IPS DF 6.9 (cell line): ENCODE measurements at places on chromosomes 11 and 22.

- DNase-seq: no peak
Measured at GRCh38 chr11:11717064-11717725, 95.4 kb upstream of the GALNT18 start.

GRCh38 chr11:63871962-63872799 is 33.3 kb downstream of the MARK2 start:
- DNase-seq: peak; percentile 20

DNA sequence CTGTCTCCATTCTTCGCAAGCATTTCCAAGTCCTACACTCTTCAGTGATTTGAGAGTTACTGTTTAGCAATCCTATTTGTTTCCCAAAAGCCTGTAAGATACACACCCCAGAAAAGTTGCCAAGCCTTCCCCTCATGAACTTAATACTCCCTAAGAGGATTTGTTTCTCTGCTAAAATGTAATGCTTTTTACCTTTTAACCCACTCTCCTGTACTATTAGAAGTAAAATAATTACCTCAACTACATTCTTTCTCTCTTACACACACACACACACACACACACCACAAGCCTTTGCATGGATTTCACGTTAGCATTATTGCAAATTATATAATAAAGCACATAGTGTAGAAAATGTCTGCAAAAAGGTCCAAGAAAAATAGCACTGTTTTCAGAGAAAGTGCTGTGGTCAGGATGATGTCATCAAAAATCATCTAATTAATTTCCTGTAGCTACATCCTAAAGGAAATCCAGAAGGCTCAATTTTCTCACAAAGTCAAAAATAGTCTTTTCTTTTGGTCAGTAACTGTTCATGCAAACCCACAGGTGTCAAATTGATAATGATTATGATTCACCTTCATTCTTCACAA is 364.1 kb upstream of the PITPNB start:
- no peak for DNase-seq

GRCh38 chr22:50469377-50470305 is 5.2 kb downstream of the SBF1 start:
- no peak for DNase-seq

GRCh38 chr22:21865041-21865440 is 2.4 kb downstream of the MAPK1 start:
- DNase-seq: no peak

- no peak for DNase-seq
Measured at GRCh38 chr11:102046841-102047240, 396 bp upstream of the CFAP300 start.

DNA sequence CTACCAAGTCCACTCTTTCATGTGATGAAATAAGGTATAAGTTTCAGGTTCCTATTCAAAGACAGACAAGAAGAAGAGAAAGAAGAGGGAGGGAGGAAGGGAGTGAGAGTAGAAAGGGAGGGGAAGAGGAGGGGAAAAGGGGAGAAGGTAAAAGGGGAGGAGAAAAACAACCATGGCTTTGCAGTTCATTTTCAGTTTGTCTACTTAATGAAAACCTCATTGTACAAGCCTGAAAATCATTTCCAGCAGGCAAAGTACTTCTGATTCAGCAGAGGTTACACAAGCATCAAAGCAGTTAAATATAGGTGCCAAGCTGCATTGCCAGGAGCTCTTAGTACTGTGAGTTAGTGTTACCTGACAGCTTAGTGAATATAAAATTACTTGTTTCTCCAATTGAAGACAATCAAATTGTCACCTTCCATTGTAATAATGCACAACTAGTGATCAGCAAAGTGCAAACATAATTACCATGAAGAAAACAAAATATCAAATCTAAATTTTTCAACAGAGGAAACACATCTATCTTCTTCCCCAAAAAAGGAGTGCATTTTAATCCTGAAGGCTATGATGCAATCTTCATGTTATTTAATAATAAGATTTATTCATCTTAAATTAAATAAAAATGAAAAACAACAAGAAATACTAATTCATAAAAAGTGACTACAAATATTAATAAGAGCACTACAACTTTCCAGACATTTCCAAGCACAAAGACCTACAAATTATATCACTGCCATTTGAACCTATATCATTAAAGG is 8.2 kb downstream of the SOX6 start:
- DNase-seq: no peak

GRCh38 chr11:110774138-110775014 is 62.1 kb upstream of the ARHGAP20 start:
- no peak for DNase-seq

- DNase-seq: no peak
Measured at GRCh38 chr11:78350091-78350645, 67.5 kb downstream of the GAB2 start.

DNA sequence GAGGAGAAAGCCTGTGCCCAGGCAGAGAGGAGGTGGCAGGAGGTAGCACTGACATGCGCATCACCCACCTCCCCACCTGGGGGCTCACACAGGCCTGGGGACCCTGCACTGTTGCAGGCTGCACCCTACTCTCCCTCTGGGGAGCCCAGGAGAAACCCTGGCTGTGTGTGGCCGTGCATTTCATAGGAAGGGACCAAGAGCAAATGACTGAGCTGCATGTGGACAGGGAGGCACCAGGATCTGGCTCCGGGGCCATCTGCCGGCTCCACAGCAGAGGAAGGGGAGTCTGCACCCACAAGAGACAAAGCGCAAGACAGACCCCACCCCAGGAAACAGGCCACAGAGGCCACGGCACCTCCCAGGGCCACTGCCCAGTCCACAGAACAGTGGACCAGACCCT is 22.7 kb downstream of the BID start:
- no peak for DNase-seq
